Panc1 (cell line): ENCODE measurements at places on chromosomes 11 and 22.

DNA sequence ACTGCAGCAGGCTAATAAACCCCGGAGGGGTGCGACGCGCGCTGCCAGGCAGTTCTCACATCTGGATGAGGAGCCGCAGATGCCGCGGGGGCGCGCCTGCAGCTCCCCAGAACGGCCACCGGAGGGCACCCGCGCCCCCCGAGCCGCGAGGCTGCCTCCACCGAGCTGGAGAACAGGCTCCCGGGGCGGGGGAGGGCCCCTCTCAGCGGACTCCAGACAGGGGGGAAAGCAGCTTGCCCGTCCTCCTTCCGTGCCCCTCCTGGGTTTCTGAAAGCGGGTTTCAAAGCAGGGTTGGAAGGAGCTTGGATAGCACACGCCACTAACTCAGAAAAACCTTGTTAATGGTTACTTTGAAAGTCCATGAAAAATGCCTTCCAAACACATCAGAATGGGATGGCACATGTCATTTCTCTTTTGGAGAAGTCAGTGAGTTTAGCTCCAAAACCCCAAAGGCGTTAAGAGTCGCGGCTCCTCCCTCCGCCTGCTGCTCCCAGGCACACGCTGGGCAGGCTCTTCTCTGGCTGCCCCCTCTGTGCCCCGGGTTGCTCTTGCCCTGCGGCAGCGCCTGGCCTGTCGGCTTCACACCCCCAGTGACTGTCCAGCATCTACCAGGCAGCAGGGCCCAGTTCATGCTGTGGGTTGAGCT lies 317.8 kb downstream of the NTM start:
- H3K27ac ChIP-seq: no peak overlapping the region
- no peaks in the 10 kb centered on the region for H3K4me1 ChIP-seq
- DNase-seq: no peak
- no peak overlapping the region for H3K4me3 ChIP-seq
- peaks cover 5% of the 10 kb centered on the region; the same call in 1 of the 2 replicates for H3K27me3 ChIP-seq

- H3K36me3 ChIP-seq: no peaks in the 10 kb centered on the region
- no peaks in the 10 kb centered on the region for H3K4me1 ChIP-seq
- no peak overlapping the region for H3K27ac ChIP-seq
- DNase-seq: no peak
- no peaks in the 10 kb centered on the region for H3K27me3 ChIP-seq
Observed at GRCh38 chr11:121930004-121930965, 185.7 kb downstream of the BLID start.

GRCh38 chr22:38706901-38707195 lies 1.1 kb downstream of the GTPBP1 start:
- no peak for DNase-seq
- no peaks in the 10 kb centered on the region for H3K27me3 ChIP-seq
- H3K36me3 ChIP-seq: peaks cover 4% of the 10 kb centered on the region; the same call in 1 of the 2 replicates
- H3K27ac ChIP-seq: peak overlapping the region; percentile 87
- H3K4me1 ChIP-seq: peaks cover 13% of the 10 kb centered on the region

DNA sequence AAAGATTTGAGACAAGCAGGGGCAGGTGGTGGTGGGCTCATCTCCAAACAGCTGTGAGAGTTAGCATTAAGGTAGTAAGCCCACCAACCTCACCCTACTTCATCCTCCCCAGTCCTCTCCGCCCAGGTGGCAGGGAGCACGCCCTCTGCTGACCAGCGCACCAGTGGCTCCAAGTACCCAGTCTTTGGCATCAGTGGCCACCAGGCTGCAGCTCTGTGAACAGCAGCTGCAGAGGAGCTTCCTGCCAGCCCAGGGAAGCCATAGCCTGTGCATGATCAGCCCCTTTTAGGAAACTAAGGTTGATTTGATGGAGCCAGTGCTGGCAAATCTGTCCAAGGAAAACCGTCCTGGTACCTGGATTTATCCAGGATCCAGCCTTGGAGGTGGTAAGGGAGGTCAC lies 21.7 kb downstream of the CAVIN3 start:
- no peak for DNase-seq
- H3K36me3 ChIP-seq: no peaks in the 10 kb centered on the region
- peaks cover 10% of the 10 kb centered on the region; the same call in 1 of the 2 replicates for H3K27me3 ChIP-seq
- no peak overlapping the region for H3K4me3 ChIP-seq
- no peaks in the 10 kb centered on the region for H3K4me1 ChIP-seq

DNA sequence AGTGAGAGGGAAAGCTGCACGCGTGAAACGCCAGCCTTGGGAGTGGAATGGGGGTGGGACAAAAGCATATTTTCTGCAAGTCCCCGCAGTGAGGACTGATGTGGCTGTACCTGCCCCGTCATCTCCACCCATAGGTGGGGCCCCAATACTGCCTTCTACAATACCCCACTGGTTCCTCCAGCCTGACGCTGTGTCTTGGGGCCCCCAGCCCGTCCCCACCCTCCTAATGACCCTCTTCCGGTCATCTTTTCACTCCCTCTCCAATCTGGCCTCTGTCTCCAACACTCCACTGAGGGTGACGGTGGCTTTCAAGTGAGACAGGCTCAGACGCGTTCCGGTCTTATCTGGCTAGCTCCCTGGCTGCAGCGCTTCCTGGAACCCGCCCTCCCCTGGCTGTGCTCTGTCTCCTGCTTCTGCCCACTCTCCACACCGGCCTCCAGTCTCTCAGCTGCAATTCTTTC lies 104.2 kb downstream of the MICAL3 start:
- no peak overlapping the region for H3K4me3 ChIP-seq
- peaks cover 20% of the 10 kb centered on the region for H3K4me1 ChIP-seq
- no peaks in the 10 kb centered on the region for H3K36me3 ChIP-seq
- H3K27me3 ChIP-seq: no peaks in the 10 kb centered on the region
- no peak overlapping the region for H3K27ac ChIP-seq

DNA sequence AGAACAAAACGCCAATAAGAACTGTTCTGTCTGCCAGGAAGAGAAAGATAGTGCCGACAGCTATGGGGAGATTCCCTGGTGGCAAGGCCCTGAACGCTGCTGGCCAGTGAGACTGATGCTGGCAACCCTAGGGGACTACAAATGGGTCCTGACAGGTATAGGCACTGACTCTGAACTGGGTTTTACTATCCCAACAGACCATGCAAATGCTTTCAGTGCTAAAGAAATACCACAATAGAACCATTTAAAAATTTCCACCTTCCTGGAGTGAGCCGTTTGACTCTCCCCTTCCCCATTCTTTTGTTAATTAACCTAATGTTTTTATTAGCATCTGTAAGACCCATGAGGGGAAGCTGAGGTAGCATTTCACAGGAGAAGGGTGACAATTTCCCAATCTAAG lies 25.7 kb downstream of the USP28 start:
- H3K27ac ChIP-seq: no peak overlapping the region
- no peaks in the 10 kb centered on the region for H3K36me3 ChIP-seq

- H3K27ac ChIP-seq: no peak overlapping the region
- H3K4me3 ChIP-seq: no peak overlapping the region
- H3K36me3 ChIP-seq: no peaks in the 10 kb centered on the region
- H3K4me1 ChIP-seq: no peaks in the 10 kb centered on the region
- DNase-seq: no peak
- H3K27me3 ChIP-seq: no peaks in the 10 kb centered on the region
Observed at GRCh38 chr22:44880610-44881290, 128.4 kb downstream of the ARHGAP8 start.

- DNase-seq: no peak
- H3K36me3 ChIP-seq: peaks cover 55% of the 10 kb centered on the region
- no peak overlapping the region for H3K4me3 ChIP-seq
- H3K27ac ChIP-seq: no peak overlapping the region
- no peaks in the 10 kb centered on the region for H3K27me3 ChIP-seq
- peaks cover 12% of the 10 kb centered on the region for H3K4me1 ChIP-seq
Observed at GRCh38 chr11:103085758-103086365, 6.1 kb downstream of the DCUN1D5 start.

DNA sequence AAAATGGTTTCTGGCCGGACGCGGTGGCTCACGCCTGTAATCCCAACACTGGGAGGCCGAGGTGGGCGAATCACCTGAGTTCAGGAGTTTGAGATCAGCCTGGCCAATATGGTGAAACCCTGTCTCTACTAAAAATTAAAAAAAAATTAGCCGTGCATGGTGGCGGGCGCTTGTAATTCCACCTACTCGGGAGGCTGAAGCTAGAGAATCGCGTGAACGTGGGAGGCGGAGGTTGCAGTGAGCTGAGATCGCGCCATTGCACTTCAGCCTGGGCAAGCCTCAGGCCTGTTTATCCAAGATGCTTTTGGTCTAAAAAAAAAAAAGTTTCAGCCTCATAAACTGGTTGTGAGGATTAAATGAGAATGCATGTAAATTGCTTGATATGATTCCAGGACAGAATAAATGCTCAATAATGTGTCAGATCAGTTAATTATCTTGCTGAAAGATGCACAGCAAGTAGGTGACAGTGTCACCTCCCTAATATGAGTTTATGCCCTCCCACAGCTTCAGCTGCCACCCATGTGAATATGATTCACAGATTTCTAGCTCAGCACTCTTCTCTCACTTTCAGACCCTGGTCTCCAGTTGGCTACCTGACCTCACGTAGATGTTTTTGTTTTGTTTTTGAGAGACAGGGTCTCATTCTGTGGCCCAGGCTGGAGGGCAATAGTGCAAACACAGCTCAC lies 1.1 kb upstream of the ALG8 start:
- H3K4me3 ChIP-seq: peak overlapping the region; percentile 55
- DNase-seq: no peak
- peak overlapping the region; percentile 88 for H3K27ac ChIP-seq
- H3K4me1 ChIP-seq: peaks cover 2% of the 10 kb centered on the region; the same call in 1 of the 2 replicates
- H3K36me3 ChIP-seq: no peaks in the 10 kb centered on the region
- no peaks in the 10 kb centered on the region for H3K27me3 ChIP-seq

DNA sequence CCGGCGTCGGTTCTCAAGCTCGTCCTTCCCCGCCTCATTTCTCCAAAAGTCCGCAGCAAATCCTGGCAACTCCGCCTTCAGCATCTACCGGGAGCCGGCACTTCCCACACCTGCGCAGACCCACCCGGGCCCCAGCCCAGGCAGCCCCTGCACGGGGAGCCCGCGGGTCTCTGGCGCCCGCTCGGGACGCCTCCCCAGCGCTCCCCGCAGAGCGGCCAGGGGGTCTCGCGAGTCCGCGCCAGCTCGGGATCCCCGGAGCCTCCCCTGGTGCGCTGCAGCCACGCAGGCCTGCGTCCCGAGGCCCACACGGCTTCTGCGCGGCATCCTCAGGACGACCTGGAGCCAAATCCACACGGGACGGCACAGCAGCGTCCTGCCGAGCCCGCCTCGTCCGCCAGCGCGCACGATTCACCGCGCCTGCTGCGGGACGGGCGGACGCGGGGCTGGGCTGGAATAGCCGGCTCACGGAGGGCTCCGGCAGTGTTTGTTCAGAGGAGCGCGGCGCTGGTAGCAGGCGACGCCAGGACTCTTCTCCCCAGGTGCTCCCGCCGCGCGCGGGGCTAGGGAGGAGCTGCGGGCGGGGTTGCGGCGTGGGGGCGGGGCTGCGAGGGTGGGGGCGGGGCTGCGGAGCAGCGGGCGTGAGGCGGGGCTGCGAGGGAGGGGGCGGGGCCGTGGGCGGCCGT lies 816 bp upstream of the PHRF1 start:
- no peaks in the 10 kb centered on the region for H3K27me3 ChIP-seq
- H3K4me3 ChIP-seq: peak overlapping the region; percentile 83
- no peak for DNase-seq
- H3K27ac ChIP-seq: peak overlapping the region; percentile 30
- H3K4me1 ChIP-seq: peaks cover 38% of the 10 kb centered on the region

- H3K36me3 ChIP-seq: no peaks in the 10 kb centered on the region
- no peak overlapping the region for H3K27ac ChIP-seq
- H3K4me1 ChIP-seq: no peaks in the 10 kb centered on the region
- no peak overlapping the region for H3K4me3 ChIP-seq
- DNase-seq: no peak
- peaks cover 4% of the 10 kb centered on the region; the same call in 1 of the 2 replicates for H3K27me3 ChIP-seq
Observed at GRCh38 chr11:105863523-105863922, 158.5 kb downstream of the MSANTD4 start.

- no peaks in the 10 kb centered on the region for H3K4me1 ChIP-seq
- H3K36me3 ChIP-seq: no peaks in the 10 kb centered on the region
- DNase-seq: no peak
- no peak overlapping the region for H3K27ac ChIP-seq
- H3K27me3 ChIP-seq: peaks cover 13% of the 10 kb centered on the region; the same call in 1 of the 2 replicates
- no peak overlapping the region for H3K4me3 ChIP-seq
Observed at GRCh38 chr11:33907421-33907820, 15.5 kb upstream of the LMO2 start.

- no peaks in the 10 kb centered on the region for H3K27me3 ChIP-seq
- no peak for DNase-seq
- H3K36me3 ChIP-seq: peaks cover 5% of the 10 kb centered on the region; the same call in 1 of the 2 replicates
- peaks cover 20% of the 10 kb centered on the region for H3K4me1 ChIP-seq
- peak overlapping the region; percentile 64 for H3K4me3 ChIP-seq
- peak overlapping the region; percentile 91 for H3K27ac ChIP-seq
Observed at GRCh38 chr11:66676931-66677598, 622 bp downstream of the RBM4B start.

GRCh38 chr11:102177974-102178631 lies 67.9 kb downstream of the YAP1 start:
- H3K36me3 ChIP-seq: no peaks in the 10 kb centered on the region
- no peaks in the 10 kb centered on the region for H3K27me3 ChIP-seq
- H3K27ac ChIP-seq: peak overlapping the region; percentile 29; the same call in 1 of the 2 replicates
- no peak overlapping the region for H3K4me3 ChIP-seq

GRCh38 chr11:108536783-108537182 lies 38.6 kb upstream of the POGLUT3 start:
- no peaks in the 10 kb centered on the region for H3K36me3 ChIP-seq
- H3K4me1 ChIP-seq: no peaks in the 10 kb centered on the region
- H3K27ac ChIP-seq: no peak overlapping the region
- H3K27me3 ChIP-seq: peaks cover 6% of the 10 kb centered on the region; the same call in 1 of the 2 replicates
- H3K4me3 ChIP-seq: no peak overlapping the region

DNA sequence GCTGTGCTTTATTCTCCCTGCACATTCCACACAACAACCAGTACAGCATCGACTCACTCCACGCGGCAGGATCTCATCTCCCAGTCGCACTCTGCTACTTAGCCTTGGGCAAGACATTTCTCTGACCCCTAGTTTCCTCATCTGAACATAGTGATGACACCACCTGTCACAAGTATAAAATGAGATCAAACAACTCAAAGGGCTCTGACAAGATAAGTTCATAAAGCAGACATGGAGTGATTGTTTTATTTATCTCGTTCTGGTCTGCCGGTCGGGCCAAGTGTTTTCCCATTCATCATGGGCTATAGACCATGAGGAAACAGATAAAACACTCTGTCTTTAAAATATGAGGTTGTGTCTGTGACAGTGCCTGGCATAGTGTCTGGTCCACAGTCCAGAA lies 35.0 kb downstream of the DSCAML1 start:
- H3K36me3 ChIP-seq: no peaks in the 10 kb centered on the region

GRCh38 chr22:42321908-42322561 lies 51.6 kb upstream of the TCF20 start:
- peaks cover 6% of the 10 kb centered on the region; the same call in 1 of the 2 replicates for H3K4me1 ChIP-seq
- H3K27ac ChIP-seq: no peak overlapping the region
- H3K36me3 ChIP-seq: no peaks in the 10 kb centered on the region
- no peak for DNase-seq
- no peaks in the 10 kb centered on the region for H3K27me3 ChIP-seq

GRCh38 chr11:115926601-115927000 lies 422.4 kb upstream of the CADM1 start:
- no peak overlapping the region for H3K27ac ChIP-seq
- DNase-seq: no peak
- no peak overlapping the region for H3K4me3 ChIP-seq
- no peaks in the 10 kb centered on the region for H3K36me3 ChIP-seq
- no peaks in the 10 kb centered on the region for H3K27me3 ChIP-seq
